CD4-positive, alpha-beta T cell treated with Interleukin-1 beta for 1 hour (primary cell): ENCODE measurements at places on chromosomes 16 and 17.

DNA sequence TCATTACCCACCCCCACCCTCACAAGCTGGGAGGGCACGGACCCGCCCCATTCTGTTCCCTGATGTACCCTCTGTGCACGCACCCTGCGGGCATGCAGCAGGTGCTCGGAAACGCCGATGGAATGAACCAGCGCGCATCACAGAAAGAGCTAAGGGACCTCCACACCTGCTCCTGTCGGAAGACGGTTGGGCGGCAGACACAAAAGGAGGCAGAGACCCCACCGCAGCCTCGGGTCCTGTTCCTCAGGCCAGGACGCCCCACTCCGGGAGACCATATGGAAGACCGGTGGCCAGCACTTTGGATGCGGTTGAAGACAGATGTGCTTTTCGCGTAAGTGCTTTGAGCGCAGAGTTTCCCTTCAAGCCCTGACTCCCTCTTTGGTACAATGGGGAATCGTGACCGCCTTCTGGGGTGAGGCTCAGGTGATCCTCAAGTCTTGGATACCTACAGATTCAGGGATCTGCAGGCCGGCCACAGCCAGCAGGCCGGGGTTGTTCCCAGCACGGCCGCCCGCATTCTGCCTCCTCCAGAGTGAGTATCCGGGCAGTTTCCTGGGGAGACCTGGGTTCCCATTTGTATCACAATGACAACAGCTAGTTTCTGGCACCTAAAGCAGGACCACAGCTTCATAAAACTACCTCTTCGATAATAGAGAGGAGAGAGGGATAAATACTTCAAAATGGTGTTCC, 123.1 kb downstream of the FOXL1 start:
- no peak for DNase-seq

DNA sequence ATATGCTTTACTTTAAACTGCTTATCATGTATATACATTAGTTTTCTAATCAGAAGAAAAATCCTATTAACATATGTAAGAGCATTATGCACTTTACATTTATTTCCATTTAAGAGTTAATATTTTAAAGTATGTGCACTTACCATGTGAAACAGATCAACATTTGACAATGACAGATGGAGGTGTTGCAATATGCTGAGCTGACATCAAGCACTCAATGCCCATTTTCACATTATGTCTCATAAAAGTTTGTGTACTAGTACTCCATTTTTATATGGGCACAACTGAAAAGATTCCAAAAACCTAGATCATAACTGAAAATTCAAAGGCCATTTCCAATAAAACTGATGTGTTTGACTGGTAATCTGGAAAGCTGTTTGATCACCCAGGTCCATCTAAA, 420.9 kb upstream of the SOX9 start:
- no peak for DNase-seq

GRCh38 chr17:78125976-78126894, 2.3 kb downstream of the TMC6 start:
- no peak for DNase-seq

DNA sequence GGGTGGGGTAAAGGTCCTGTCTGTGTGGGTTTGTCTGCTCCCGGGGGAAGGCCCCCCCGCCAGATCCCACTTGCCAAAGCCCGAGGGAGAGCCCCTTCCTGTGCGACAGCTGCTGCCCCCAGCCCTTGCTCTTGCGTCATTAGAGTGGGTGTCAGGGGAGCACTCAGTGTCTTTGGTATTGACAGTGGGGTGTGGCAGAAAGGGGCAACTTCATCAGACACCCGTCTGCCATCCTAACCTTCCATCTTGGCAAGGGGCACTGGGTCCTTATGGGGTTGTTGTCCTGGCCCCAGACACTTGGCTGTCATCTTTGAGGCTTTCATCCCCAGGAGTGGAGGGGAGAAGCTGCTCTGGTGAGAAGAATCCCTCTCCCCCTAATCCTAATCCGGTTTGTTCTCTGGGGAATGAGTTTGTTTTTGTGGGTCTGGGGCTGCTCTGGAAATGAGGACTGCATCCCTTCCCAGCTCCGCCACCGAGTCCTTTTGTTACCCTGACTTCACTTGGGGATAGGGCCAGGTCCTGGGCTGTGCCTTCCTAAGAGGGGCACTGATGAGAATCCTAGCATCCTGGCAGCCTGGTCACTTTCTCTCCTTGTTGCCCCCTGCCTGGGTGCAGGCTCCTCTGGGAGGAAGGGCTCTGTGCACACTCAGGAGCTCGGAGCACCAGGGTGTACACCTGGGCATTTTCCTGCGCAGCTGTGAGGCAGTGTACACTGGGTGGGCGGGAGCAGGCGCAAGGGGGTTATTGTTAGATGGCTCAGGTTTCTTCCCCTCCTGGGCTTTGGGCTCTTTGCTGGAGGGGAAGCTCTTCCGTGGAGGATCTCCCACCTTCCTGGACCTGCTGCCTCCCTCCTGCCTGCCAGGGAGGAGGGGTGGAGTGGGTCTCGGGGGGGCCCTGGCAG, 21.1 kb downstream of the GJD3 start:
- DNase-seq, result peak; percentile 74
